ENCODE measurements at places on chromosomes 7 and 10.

- H3K4me3 ChIP-seq, result no peak overlapping the region
- no peaks in the 10 kb centered on the region for H3K27me3 ChIP-seq
- DNase-seq, result no peak
Observed at GRCh38 chr7:23346316-23346715, 47.2 kb downstream of the MALSU1 start.

DNA sequence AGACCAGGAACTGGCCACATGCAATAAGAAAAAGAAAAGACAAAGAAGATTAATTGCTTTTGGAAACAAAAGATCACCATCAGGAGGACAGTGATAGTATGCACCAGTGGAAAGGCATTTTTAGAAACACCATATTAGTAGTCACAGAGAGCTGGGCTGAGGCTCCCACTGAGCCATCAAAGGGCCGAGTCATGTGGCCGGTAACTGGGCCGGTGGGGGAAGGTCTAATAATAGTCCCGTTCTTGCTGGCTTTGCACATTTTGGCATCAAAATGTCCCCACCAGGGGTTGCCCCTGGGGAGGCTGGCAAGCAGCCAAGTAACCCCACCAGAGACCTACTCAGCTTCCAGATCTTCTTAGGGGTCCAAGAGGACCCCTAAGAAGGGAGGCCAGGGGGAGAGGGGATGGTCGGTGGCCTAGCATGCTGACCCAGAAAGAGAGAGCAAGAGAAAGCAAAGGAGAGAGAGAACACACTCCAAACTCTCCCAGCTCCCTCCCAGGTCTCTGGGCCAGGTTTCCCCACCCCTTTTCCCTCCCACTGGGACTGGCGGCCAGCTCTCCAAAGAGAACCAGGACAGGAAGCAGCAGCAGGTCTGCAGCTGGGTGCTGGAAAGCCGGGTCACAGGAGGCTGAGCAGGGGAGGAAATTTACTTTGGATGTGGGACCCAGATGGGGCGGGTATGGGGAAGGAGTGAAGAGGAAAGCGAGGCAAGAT, 70.2 kb upstream of the FGFR2 start:
- H3K4me3 ChIP-seq, result peak overlapping the region; percentile 24
- H3K27me3 ChIP-seq, result no peaks in the 10 kb centered on the region
- H3K36me3 ChIP-seq, result no peaks in the 10 kb centered on the region
- peaks cover 26% of the 10 kb centered on the region for H3K4me1 ChIP-seq
- peak overlapping the region; percentile 16 for H3K27ac ChIP-seq

GRCh38 chr10:26212511-26212910, 4.1 kb upstream of the GAD2 start:
- no peak for DNase-seq
- H3K27ac ChIP-seq, result no peak overlapping the region
- H3K4me3 ChIP-seq, result peak overlapping the region; percentile 58

DNA sequence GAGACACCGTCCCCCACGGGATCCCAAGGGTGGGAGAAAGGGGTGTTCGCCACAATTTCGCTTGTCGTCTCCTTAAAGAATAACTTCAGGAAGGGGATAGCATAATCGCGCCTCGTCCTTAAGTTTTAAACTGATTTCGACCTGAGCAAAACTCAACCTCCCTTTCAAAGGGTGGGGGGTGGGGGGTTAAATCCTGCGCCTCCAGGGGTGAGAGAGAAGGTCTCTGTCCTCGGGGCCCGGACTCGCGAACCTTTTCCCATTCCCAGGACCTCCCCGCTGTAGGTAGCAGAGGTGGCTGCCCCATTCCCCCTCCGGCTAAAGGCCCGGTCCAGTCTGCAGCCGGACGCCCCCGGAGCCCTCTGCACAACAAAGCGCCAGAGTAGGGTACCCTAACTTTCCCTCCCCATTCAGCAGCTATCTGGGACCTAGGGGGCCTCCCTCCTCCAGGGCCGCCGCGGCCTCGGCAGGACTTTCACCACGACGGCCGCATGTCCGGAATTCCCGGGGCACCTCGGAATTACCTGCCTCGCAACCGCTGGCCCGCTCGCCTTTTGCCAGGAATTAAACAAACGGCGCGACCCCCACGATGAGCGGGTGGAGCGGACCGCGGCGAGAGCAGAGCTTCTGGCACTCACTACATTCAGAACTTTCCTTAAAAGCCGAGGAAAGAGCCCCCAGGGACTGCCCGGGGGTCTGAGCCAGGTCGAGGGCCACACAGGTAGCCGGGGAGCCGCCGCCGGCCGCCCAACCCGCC, 1.7 kb downstream of the CDK6 start:
- peak overlapping the region; percentile 94 for H3K4me3 ChIP-seq
- peaks cover 37% of the 10 kb centered on the region for H3K4me1 ChIP-seq
- no peak for DNase-seq
- peaks cover 27% of the 10 kb centered on the region for H3K27me3 ChIP-seq
- H3K27ac ChIP-seq, result no peak overlapping the region

All from WTC11 (cell line).